ENCODE measurements at places on chromosomes 1 and 21.

DNA sequence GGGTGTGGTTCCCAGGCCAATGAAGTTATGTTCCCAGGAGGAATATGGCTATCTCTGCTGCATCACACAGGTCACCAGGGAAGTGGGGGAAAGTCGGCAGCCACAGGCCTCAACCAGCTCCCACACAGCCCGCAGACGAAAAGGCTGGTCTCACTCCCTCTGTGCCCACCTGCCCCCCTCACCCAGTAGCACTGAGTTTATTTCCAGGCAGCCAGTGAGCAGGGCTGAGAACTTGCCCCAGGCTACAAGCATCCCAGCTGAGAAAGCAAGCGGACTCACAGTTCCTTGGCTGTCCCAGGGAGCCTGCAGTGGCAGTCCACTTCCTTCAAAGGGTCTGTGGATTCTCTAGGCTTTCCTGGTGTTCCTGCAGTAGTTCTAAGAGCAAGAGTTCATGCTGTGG is 68.9 kb downstream of the SLC5A9 start:
- DNase-seq: no peak

DNA sequence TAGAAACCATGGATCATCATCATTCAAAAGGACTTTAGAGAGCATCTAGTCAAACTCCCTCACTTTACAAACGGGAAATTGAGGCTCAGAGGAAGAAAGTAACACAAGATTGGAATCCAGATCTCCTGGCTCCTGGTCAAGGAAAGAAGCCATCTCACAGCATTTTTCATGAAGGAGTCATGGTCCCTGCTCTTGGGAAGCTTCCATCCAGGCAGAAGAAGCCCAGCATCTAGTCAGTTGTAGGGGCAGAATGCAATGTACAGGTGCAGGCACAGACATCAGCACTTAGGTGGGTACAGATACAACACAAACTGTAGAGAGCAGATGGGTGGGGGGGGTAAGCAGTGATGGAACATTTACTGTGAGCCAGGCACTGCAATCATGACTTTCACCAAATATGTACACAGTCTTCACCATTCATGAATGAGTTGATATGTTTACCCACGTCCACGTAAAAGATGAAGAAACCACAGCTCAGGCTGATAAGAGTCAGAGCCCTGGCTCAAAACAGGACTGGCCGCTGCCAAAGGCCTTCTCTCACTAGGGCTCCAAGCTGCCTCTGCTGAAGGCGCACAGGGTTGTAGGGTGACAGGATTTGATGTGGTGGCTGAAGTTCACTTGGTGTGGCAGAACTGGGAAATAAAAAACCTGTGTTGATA is 44.0 kb downstream of the OPTC start:
- DNase-seq: no peak

DNA sequence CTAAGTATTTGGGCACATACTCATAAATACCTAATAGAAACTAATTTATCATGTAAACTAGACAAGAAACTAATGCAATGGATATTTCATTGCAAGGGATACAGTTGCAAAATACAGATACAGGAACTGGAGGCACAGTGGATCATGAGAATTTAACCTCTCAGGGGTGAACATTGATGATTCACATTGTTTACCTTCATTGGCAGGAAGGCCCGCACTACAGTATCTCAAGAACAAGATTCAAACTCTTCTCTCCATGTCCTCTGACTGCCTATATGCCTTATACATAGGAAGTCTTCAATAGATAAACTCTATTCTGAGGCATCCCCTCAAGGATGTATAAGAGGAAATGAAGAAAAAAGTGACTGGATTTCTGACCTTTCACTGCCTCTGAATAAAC is 18.4 kb upstream of the PTBP2 start:
- no peak for DNase-seq

GRCh38 chr1:91735266-91735845 is 150.6 kb downstream of the TGFBR3 start:
- DNase-seq: no peak

DNA sequence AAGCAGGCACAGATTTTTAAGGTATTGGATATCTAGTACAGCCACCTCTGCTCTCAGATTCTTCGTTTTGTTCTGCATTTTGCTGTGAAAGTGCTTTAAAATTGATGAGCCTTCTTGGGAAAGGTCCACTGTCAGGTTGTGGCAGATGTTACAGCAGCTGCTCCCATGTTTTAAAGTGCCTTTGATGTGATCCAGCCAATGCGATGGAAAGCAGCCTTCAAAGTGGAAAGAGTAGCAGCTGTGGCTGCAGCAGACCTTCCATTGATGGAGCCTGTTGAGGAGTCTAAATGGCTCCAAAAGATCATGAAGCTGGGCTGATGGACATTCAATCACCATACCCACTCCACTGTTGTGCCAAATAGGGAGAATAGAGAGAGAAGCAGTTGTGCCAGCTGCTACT is 816.9 kb downstream of the PLA2G4A start:
- DNase-seq: no peak

DNA sequence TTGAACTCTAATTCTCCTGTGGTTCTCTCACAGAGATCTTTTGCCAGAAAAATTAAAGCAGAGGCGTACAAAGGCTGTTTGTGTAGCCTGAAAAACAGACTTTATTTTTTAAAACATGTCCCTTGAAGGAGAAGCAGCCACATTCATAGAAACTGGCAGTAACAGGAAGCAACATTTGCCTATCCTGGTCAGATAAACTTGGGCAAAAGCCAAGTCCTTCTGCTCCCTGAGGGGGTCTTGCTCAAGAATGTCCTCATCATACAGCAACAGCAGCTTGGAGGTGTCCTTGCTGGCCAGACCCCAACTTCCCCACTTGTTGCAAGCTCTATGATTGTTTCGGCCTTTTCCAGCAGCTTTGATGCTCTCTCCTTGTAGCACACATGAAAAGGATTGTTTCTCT is 36.3 kb downstream of the MSTO1 start:
- no peak for DNase-seq

DNA sequence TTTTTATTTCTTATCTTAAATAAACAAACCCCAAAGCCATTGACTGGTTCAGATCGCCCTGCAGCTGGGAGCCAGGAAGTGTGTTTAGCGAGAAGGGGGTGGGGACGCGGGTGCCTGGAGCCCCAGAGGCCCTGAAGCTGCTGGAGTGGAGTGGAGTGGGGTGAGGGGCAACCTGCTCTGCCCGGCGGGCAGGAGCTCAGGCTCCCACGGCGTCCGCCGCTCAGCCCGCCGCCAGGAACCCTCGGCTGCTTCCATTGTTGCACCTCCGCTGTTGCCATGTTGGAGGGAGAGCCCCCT is 673 bp downstream of the PIK3C2B start:
- no peak for DNase-seq

- DNase-seq: no peak
These were observed 1995.8 kb downstream of the NCAM2 start for GRCh38 chr21:22993822-22994574.

DNA sequence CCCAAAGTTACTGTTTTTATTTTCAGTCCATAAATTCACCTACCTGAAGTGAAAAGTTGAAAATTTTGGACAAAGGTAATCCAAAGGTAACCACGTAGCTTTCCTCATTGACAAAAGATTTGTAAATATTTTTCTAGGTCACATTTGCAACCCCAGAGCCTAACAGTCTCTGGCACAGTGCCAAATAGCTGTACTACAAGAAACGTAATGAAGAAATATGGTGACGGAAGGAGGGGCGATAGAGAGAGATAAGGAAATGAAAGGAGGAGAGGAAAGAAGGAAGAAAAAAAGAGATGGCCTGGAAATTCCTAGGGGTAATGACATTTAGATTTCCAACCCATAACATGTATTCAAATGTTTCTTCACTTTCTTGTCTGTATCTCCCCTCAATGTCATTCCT is 159.4 kb downstream of the BARHL2 start:
- no peak for DNase-seq

GRCh38 chr1:244759158-244759557 is 76.3 kb upstream of the COX20 start:
- DNase-seq: no peak

DNA sequence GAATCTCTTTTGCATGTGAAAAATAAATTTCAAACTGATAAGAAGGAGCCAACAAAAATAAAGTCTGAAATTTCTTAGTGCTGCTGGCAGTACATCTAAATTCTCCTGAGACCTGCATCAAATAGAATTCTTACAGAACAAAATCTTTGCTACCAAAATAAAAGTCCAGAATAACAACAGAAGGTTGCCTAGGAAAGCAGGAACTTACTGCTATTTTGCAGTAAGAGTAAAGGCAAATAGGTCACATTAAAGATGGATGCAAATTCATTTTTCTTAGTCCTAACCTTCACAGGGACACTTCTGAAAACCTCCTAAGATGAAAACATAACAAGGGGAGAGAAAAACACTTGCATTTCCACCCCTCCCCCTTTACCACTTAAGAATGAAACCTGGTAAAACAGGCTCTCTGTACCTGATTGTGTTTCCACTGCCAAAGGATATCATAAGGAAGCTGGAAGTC is 59.0 kb downstream of the RUSC1 start:
- no peak for DNase-seq

DNA sequence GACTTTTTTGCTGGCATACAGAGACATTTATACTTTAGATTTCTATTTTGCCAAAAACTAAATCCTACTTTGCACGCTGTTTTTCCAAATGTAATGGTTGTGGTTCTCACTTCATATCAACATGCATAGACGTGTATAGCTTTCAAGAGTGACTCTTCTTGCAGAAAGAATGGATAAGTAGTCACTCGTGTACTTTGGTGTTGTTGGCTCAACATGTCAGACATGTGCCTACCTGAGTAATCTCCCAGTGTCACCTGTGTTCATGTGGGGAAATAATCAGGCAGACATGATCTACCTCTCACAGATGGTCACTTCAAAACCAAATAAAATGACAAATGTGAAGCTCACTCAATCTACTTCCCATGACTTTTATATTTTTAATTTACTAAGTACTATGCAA is 73.1 kb downstream of the GPR88 start:
- DNase-seq: no peak

- DNase-seq: no peak
These were observed 2.5 kb upstream of the ECM1 start for GRCh38 chr1:150505431-150505830.

DNA sequence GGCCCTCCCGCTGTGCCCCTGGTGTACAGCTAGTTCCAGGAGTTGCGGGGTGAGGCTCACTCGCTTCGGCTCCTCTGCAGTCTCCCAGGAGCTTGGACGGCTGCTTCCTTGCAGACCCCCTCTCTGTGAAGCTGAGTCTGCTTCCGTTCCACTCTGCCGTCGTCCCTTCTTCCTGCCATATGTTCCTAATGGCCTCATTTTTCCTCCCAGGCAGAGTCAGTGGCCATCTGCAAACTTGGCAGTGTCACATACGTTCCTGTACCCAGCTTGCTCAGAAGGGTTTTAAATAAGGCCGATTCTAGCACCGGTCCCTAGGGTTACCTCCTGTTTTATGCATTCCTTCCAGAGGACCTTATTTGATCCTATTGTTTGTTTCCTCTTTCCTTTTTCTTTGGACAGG is 21.3 kb downstream of the ACTL8 start:
- no peak for DNase-seq

DNA sequence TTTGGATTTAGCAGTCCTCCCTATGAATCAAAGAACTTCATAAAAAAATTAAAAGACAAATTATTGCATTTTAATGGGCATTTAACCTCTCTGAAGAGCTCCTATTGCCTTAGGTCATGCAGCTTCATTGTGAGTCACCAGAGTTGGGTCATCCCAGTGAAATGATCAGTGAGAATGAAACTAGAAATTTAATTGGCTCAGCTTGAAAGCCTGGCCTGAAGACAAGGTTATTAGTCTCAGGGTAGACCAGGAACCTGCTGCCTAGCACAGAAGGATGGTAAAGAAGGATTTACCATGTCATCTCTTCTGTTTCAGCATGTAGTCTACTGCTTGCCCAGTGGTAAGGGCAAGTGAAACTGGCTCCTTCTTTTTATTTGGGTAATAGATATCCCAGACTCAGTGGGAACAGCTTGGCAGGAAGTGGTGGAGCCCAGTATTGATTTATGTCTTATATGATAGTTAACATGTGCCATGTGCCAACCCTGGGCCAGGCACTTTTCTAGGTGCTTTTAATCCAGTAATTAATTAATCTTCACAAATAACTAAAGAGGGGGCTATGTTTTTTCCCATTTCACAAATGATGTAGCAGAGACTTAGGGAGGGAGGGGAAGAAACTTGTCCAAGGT is 23.6 kb downstream of the LAMC2 start:
- DNase-seq: no peak

GRCh38 chr1:184745110-184745509 is 9.5 kb downstream of the EDEM3 start:
- DNase-seq: no peak

GRCh38 chr1:117654493-117655219 is 48.8 kb downstream of the TENT5C start:
- peak; percentile 59 for DNase-seq

DNA sequence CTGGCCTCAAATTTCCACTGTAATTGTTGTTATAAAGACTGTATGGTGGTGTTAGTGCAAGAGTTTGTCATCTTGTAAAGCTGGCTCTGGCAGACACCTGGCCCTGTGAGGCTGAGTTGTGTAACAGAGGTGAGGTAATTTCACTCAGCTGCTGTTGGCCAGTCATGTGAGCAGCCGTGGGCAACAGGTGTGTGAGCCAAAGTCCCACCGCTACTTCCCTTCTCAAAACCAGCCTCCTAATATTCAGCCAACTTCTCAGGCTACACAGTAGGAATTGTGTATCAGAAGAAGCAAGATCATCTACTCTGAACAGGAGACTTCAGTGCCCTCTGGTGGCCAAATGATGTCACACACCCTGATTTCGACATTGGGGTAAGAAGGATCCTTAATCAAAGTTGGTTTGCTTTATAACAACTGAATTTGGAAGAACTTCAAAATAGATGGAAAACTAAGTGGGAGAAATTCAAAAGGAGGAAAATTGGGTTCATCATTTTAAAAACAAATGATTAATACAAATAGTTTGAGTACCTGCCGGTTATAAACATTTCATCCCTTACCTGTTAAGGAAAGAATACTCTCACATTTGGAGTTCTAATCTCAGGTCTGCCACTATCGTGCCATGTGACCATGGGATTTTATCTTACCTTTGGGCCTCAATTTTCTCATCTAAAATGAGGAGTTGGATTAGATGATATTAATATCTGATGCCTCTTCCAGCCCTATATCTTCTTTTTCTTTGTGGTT is 2.6 kb upstream of the CREG1 start:
- peak; percentile 41 for DNase-seq

DNA sequence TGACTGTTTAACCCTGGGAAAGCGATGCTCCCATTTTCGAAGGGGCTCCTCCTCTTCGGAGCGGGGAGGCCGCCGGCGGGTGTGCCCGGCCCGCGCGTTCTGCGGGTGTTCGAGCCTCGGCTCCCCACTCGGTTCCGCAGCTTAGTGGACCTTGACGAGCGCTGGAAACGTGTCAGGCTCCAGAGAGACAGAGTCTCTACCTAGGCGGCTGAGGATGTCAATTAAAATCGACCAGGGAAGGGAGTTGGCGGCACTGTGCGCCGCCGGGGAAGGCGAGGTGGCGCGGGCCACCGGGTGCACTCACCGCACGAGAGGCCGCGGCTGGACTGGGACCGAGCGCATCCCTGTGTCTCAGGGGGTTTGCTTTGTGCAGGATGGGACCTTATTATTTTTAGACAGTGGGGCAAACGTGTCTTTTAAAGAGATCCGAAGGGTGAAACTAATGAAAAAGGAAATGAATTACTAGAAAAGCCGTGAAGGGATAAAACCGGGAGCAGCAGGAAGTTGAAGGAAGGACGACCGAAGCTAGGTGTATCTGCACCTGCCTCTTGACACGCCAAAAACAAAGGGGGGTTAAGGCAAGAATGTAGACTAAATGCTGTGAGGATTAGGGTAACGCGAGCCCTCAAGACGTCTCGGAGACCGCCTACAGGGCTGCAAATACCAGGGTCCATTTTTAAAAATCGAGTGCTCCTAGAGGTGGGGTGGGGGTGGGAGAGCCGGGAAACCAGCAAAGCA is 5.6 kb downstream of the LHX4 start:
- DNase-seq: no peak

All from stimulated activated naive B cell treated with anti-CD40 and anti-IgM and Interleukin-4, amounts not matched to agents 10 μg/mL and 1 μg/mL and 100 μg/mL, for 72 hours (primary cell).